Activated T-helper 17 cell treated with anti-CD3 and anti-CD28 coated beads, Interleukin-2, amount 50 U/mL, for 72 hours (primary cell): ENCODE measurements at places on chromosomes 2 and 18.

- ATAC-seq, result no peak
Measured at GRCh38 chr2:237510502-237511217, 23.6 kb downstream of the MLPH start.

- no peak for ATAC-seq
Measured at GRCh38 chr2:11387100-11387390, 42.6 kb upstream of the ROCK2 start.

GRCh38 chr18:62616331-62616805 lies 93.5 kb downstream of the ZCCHC2 start:
- ATAC-seq, result no peak

- ATAC-seq, result no peak
Measured at GRCh38 chr18:13502585-13502984, 223.8 kb downstream of the FAM210A start.
